ENCODE measurements at places on chromosomes 4 and X.

- no peak for DNase-seq
These were observed 245.8 kb upstream of the DIAPH2 start for GRCh38 chrX:96438803-96439202.

DNA sequence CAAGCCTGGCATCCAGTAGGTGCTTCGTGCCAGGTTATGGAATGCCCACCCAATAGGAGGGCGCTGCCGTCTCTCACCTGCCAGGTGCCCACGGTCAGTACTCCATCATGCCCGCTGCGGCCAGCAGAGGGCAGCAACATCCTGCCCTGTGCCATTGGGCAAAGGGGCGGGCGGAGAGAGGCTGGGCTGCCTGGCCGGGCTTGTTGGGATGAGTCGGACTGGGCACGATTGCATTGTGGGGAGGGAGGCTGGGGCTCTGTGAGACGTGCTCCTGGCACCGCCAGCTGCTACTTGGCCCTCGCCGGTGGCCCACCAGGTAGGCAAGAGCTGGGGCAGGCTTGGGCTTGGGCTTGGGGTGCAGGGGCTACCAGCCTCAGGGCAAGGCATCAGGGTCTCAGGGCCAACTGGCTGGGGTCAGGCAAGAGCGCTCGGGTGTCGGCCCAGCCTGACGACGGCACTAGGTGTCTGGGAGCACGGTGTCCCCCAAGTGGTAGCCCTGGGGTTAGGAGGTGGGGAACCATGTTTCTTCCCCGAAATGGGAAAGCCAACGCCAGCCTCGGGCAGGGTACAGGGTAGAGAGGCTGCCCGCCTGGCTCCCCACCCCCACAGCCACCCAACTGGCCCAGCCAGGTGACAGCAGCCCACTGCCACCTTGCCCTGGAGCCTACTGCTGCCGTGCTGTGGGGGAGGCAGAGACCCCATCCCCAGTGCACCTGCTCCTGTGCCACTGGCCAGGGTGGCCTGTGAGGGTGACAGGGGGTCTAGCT is at the start of gene PLXNB3:
Gene PLXNB3 (plus strand): TSS at position 261 of the 767 bp plus-strand sequence. CDS start 1,287 bp downstream, outside the sequence.
- DNase-seq: no peak

- DNase-seq: no peak
These were observed 114.5 kb upstream of the SLIT2 start for GRCh38 chr4:20137176-20137575.

DNA sequence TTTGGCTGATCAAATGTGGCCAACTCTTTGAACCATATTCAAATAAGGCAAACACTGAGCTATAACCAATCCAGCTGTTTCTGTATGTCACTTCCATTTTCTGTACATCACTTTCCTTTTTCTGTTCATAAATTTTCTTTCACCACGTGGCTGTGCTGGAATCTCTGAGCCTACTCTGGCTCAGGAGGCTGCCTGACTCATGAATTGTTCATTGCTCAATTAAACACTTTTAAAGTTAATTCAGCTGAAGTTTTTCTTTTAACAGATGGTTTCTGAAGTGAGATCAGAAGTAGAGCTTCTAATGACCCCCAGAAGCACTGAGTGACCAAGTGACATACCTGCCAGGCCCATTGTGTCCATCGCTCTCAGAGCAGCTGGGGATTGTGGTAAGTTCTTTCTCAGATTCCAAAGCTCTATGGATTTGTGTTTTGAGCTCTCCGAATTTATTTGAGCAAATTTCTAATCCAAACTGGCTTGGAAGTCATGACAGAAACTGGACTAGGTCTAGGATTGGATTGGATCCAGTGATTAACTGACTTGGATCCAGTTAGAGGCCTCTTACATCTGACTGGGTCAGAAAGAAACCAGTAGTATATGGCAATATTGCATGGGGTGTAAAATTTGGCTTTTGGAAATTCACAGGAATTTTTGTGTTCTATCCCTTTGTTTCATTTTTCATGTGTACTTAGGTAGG is 121.2 kb upstream of the BANK1 start:
- no peak for DNase-seq

DNA sequence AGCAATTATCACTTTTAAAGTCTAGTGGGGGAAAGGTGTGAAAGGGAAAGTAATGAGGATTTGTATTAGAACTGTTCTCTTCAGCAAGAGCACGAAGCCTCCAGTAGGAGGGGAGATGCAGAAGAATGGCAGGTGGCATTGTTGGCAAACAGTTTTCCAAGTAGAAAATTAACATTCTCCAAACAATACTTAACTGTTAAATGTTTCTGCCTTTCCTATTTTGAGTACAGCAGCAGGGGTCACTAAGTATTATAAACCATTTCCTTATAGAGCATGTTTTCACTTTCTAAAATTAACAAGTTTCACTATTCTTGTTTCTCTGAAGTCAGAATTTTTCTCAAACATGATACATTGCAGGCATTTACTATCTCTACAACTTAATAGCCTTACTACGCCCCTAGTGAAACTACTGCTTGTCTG is 58.7 kb downstream of the LEF1 start:
- no peak for DNase-seq

DNA sequence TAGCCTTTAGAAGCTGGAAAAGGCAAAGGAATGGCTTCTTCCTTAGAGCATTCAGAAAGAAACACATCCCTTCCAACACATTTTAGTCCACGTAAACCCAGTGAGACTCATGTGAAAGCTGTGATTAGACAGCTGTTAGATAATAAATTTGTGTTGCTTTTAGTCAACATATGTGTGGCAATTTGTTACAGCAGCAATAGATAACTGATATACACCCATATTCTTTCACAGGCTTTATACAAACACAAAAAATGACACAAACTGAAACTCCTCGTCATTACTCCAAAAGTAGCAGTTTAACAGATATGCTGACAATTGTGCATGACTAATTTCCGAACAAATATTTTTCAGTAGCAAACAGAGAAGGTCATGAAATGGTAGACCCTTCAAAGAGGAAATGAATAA is 65.3 kb downstream of the ANTXR2 start:
- no peak for DNase-seq

- DNase-seq: no peak
These were observed 47.9 kb downstream of the SOWAHB start for GRCh38 chr4:76850010-76850441.

DNA sequence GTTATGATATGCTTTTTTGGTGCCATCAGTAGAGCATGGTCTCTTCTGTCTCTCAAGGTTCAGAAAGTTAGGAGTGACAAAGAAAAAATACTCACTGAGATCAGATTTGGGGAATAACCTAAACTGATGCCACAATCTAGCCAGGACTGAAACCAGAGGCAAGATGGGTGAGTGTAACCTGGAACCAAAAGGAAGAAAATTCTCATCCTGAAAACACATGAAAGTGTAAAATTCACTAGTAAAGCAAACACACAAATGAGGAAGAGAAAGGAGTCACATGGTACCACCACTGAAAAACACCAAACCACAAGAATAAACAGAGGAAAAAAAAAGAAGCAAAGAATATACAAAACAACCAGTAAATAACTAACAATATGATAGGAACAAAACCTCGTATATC is 96.4 kb downstream of the ANXA10 start:
- DNase-seq: no peak

- DNase-seq: no peak
These were observed 65.2 kb downstream of the FAM13A start for GRCh38 chr4:88991746-88992145.

GRCh38 chr4:152090543-152090942 is 329.7 kb upstream of the GATB start:
- no peak for DNase-seq

DNA sequence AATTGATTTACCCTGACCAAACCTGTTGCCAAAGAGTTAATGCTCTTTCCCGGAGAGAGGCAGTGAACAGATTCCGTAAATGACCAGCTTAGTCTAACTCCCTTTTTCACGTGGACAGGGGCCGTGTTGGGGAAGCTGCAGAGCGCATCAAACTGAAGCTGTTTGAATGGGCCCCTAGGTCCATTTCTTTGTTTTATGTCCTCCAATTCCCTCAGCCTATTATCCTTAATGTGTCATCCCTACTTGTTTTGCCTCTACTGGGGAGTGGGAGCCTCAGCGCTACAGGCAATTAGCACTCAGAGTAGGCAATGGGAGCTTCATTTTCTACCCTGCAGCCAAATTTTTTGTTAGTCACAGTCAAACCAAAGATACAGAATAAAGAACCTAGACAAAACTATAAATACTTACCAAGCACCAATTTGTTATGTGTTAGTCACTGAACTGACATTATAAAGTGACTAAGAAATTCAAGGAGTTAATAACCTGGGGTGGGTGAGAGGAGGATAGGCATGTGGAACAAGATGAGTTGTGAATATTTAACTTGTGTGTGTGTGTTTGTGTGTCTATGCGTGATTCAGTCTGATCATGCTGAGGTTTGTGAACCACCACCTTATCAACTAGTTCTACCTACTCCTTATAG is 417.4 kb downstream of the PACRGL start:
- no peak for DNase-seq

GRCh38 chr4:142331132-142331531 is 515.0 kb downstream of the INPP4B start:
- no peak for DNase-seq
